ENCODE measurements at places on chromosomes 2 and 18.

GRCh38 chr18:6374935-6375529 is 39.7 kb downstream of the L3MBTL4 start:
- no peak for DNase-seq

DNA sequence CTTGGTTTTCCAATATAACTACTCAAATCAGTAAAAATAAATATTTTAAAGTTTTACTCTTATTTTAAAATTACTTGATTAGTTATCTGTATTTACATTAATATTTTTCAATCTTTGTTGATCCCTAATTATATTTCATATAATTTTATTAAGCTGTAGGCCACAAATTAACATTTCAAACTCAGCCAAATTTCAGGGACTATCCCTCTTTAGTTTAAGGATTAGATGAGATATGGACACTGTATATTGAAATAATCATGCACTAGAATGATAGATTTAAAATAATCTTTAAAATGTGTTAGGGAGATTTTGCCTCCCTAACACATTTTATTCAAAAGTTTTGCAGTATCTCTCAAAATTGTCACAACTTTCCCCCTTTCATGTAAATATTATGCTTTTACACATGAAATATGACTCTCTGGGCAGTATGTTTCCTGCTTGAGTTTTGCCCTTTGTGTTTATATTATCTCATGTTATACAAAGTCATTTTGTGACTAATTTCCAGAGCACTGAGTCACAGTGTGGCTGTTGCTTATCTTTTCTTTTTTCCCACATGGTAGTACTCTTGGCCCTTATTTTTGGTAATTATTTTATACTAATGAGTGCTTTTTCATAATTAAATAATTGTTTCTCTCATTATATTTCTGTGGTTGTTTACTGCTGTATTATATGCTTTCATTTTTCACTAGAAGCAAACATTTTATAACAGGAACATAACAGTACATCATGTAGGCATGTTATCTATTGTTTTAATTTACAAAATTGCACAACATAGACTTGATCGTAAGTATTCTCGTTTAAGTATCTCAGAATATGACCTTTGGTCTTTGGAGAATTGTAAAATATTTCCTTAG is 1.2 kb downstream of the TFPI start:
- DNase-seq: no peak

DNA sequence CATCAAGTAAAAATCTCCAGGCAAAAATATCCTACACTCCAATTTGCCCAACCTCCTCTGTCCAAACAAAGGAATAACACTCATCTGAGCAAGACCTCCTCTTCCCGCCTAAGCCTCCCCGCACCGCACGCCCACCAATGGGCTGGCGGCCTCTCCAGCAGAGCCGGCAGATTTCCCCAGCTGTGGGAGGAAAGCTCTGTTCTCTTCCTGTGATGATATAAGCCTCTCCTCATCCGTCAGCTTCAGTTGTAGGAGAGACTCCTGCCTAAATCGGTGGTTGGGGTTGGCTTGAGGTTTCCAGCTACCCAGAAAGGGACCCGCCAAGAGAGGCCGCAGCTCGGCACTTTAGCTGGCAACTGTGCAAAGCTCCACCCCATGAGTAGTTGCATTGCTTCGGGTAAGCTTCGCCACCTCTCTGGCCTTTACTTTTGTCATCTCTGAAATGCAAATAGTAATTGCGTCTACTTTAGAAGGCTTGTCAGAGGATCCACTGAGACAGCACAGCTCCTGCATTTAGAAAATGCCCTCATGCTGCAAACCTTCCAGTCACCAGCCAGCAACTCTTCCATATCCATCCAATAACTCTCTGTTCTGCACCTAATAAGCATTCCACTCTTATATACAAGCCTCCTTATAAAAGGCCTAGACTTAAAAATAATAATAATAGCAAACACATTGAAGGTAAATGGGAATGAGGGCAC is 146.4 kb downstream of the MYT1L start:
- DNase-seq: no peak

GRCh38 chr2:205700331-205701132 is 18.2 kb downstream of the NRP2 start:
- no peak for DNase-seq

All from effector CD4-positive, alpha-beta T cell (primary cell).